ENCODE measurements at places on chromosomes 1 and 21. TPM values are rescaled to one million over a fixed set of nuclear protein-coding genes. Genes with fewer than 3 reads are reported as not detected.

The SPATA17 gene
- polyA plus RNA-seq = not detected

The RNU1-1 gene
- not detected for polyA plus RNA-seq

The OR14A16 gene
- polyA plus RNA-seq = not detected

The TNFSF4 gene
- 0.18 TPM for polyA plus RNA-seq

The SLC45A1 gene
- 1.4 TPM for polyA plus RNA-seq

The KCNQ4 gene
- polyA plus RNA-seq = not detected

The STIL gene
- polyA plus RNA-seq = 1.8 TPM

The FLG gene
- not detected for polyA plus RNA-seq

DNA sequence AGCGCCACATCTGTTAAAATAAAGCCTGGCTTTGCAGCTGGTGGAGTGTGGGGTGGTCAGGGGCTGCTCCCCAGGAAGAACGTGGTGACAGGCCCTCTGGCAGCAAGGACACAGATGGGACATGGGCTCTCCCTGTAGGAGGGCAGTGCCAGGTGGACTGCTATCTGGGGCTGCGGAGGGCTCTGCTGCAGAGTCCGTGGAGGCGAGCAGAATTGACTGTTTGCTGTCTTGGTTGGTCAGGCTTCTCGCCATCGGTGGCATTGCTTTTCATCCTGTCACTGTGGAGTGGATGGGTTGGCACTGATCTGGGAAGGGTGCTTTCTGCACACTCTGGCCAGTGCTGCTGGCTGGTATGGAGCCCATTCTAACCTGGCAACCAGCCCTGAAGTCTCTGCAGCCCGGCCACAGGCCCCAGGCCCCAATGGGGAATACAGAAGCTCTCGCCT lies 103.0 kb downstream of the LAMC2 start:
- H3K4me1 ChIP-seq = no peaks in the 10 kb centered on the region
- H3K27ac ChIP-seq = no peak overlapping the region

DNA sequence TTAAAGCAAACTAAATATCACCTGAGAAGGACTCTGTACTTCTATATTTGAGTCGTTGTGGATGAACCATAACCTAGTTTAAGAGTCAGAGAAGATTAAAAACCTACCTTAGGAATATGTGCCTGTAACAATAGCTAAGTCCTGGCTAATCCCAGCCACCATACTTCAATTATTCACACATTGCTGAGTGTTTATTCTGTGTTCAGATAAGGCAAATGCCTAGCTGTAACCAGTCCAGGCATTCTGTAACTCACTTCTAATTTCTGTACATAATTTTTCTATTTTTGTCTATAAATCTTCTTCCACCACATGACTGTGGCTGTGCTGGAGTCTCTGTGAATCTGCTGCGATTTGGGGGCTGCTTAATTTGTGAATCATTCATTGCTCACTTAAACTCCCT lies 441.9 kb upstream of the ADAMTS5 start:
- H3K27me3 ChIP-seq = no peaks in the 10 kb centered on the region
- no peak overlapping the region for H3K27ac ChIP-seq
- H3K4me3 ChIP-seq = no peak overlapping the region
- no peaks in the 10 kb centered on the region for H3K36me3 ChIP-seq
- H3K4me1 ChIP-seq = no peaks in the 10 kb centered on the region
- no peak for DNase-seq

DNA sequence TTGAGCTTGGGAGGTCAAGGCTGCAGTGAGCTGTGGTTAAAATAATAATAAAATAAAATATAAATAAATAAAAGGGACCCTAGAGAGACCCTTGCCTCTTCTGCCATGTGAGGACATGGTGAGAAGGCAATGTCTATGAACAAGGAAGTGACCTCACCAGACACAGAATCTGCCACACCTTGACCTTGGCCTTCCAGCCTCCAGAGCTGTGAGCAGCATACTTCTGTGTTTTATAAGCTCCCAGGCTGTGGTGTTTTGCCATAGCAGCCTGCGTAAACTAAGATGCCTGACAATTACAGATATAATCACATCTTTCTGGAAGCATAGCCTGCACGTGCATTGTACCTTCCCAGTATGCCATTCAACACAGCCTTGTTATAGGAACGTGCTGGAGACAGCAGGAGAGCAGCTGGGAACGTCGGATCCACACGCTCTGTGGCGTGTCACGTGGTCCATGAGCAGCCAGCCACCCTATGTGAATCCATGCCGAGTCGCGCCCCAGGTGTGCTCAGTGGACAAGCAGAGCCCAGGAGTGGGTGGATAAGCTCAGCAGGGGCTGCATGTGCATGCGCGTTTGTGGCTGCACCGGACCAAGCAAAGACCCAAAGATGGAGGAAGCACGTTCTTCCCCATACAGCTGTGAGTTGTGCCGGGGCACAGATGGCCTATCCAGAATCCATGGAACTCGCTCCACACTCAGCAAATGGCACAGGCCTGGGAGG lies 17.8 kb downstream of the WNT9A start:
- H3K4me1 ChIP-seq = no peaks in the 10 kb centered on the region
- H3K27ac ChIP-seq = no peak overlapping the region
- H3K27me3 ChIP-seq = no peaks in the 10 kb centered on the region

- peaks cover 59% of the 10 kb centered on the region for H3K4me1 ChIP-seq
- DNase-seq = no peak
- H3K4me3 ChIP-seq = peak overlapping the region; percentile 99
- H3K27me3 ChIP-seq = no peaks in the 10 kb centered on the region
- peaks cover 67% of the 10 kb centered on the region for H3K36me3 ChIP-seq
- H3K27ac ChIP-seq = peak overlapping the region; percentile 82
Observed at GRCh38 chr1:150575072-150575489, 4.3 kb downstream of the MCL1 start.

GRCh38 chr1:8666389-8667167 lies 150.9 kb downstream of the RERE start:
- no peaks in the 10 kb centered on the region for H3K36me3 ChIP-seq
- no peak for DNase-seq
- no peak overlapping the region for H3K27ac ChIP-seq
- peaks cover 32% of the 10 kb centered on the region for H3K4me1 ChIP-seq
- no peaks in the 10 kb centered on the region for H3K27me3 ChIP-seq

DNA sequence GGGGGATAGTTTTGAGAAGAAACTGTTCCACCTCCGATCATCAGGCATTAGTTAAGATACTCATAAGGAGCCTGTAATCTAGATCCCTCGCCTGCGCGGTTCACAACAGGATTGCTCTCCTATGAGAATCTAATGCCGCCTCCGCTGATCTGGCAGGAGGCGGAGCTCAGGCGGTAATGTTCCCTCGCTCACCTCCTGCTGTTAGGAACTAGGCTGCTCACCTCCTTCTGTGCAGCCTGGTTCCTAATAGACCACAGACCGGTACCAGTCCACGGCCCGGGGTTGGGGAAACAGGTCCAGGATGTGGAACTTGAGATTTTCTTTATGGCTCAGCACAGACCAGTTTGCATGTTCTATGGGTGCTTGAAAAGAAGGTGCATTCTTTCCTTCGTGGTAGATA lies 27.2 kb upstream of the FAM3B start:
- no peaks in the 10 kb centered on the region for H3K4me1 ChIP-seq
- H3K4me3 ChIP-seq = no peak overlapping the region
- H3K27ac ChIP-seq = no peak overlapping the region
- no peaks in the 10 kb centered on the region for H3K27me3 ChIP-seq
- H3K36me3 ChIP-seq = no peaks in the 10 kb centered on the region
- DNase-seq = no peak

GRCh38 chr1:54239035-54239383 lies 39.0 kb downstream of the MRPL37 start:
- peaks cover 31% of the 10 kb centered on the region for H3K36me3 ChIP-seq
- no peaks in the 10 kb centered on the region for H3K4me1 ChIP-seq
- H3K4me3 ChIP-seq = no peak overlapping the region
- DNase-seq = no peak
- no peaks in the 10 kb centered on the region for H3K27me3 ChIP-seq

DNA sequence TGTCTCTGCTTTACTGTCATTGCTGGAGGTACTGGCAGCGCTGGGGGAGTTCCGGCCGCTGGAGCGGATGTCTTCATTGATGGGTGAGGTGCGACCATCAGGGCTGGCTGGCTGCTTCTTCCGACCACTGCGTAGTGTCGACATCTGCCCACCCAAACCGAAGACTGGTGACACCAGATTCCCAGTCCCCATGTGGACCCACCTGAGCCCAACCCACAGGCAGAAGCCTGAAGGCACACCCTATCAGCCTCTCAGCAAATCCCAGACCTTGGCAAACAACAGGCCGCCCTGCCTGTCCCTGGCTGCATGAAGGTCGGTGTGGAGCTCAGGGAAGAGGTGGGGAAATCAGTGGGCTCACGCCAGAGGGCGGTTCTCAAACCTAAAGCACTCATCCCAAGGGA lies 44.8 kb downstream of the SLC45A1 start:
- no peak for DNase-seq
- H3K4me3 ChIP-seq = no peak overlapping the region
- H3K27me3 ChIP-seq = no peaks in the 10 kb centered on the region
- H3K36me3 ChIP-seq = peaks cover 81% of the 10 kb centered on the region
- H3K4me1 ChIP-seq = peaks cover 4% of the 10 kb centered on the region

GRCh38 chr1:92094090-92094489 lies 13.9 kb downstream of the BTBD8 start:
- no peaks in the 10 kb centered on the region for H3K27me3 ChIP-seq
- no peak overlapping the region for H3K27ac ChIP-seq
- no peak overlapping the region for H3K4me3 ChIP-seq
- no peaks in the 10 kb centered on the region for H3K36me3 ChIP-seq

GRCh38 chr1:169148472-169149252 lies 42.2 kb downstream of the ATP1B1 start:
- H3K4me1 ChIP-seq = no peaks in the 10 kb centered on the region
- no peak overlapping the region for H3K27ac ChIP-seq
- no peaks in the 10 kb centered on the region for H3K36me3 ChIP-seq
- no peak overlapping the region for H3K4me3 ChIP-seq
- no peaks in the 10 kb centered on the region for H3K27me3 ChIP-seq

DNA sequence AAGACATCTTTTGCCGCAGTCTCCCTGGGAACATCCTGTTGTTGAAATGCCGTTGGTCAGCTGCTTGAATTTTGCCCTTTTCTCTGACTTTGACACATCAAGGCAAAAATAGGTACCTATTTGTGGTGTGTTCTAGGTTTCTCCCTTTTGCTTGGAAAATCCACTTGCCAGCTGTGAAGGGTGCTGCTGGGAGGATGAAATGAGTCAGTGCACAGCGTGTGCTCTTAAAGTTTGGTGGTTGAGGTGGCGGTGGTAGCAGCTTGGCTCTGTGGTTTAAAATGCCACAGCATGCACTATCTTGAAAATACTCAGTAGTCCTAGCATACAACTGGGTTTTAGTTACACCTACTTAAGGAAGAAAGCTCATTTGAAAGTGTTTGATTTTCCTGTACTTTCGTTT lies 183.8 kb downstream of the DHRS3 start:
- DNase-seq = no peak
- H3K4me3 ChIP-seq = peak overlapping the region; percentile 64
- peak overlapping the region; percentile 50 for H3K27ac ChIP-seq

DNA sequence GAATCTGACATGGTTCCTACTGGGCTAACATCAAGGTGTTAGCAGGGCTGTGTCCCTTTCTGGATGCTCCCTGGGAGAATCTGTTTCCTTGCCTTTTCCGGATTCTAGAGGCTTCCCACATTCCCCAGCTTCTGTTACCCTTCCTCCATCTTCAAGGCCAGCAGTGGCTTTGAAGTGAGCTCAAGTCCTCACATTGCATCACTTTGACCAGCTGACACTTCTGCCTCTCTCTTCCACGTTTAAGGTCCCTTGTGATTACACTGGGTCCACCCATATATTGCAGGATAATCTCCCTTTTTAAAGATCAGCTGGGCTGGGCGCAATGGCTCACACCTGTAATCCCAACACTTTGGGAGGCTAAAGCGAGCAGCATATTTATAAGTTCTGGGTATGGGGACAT lies 33.1 kb downstream of the CNST start:
- H3K4me3 ChIP-seq = no peak overlapping the region
- H3K36me3 ChIP-seq = peaks cover 48% of the 10 kb centered on the region
- H3K27ac ChIP-seq = no peak overlapping the region
- H3K27me3 ChIP-seq = no peaks in the 10 kb centered on the region

GRCh38 chr1:245788269-245788668 lies 633.5 kb downstream of the KIF26B start:
- no peak for DNase-seq
- no peaks in the 10 kb centered on the region for H3K4me1 ChIP-seq
- no peaks in the 10 kb centered on the region for H3K36me3 ChIP-seq
- no peak overlapping the region for H3K4me3 ChIP-seq
- H3K27ac ChIP-seq = no peak overlapping the region
- no peaks in the 10 kb centered on the region for H3K27me3 ChIP-seq

DNA sequence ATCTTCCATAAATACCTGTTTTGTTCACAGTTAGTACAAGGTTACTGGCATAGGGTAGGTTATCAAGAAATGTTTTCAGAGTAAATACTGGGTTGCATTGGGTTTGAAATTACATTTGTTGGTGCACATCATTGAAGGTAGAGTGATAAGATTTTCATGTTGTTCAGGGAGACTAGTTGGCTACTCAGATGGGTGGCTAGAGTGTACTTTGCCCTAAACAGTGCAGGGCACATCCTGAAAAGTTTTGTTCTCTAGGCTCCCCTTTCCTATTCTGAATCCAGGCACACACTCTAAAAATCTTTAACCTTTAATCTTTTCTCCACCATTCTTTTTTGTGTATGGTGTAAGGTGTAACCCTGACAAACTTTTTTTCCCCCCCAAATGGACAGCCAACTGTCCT lies 18.0 kb downstream of the POU2F1 start:
- H3K27me3 ChIP-seq = no peaks in the 10 kb centered on the region
- no peaks in the 10 kb centered on the region for H3K36me3 ChIP-seq
- H3K4me3 ChIP-seq = no peak overlapping the region
- DNase-seq = no peak
- H3K4me1 ChIP-seq = peaks cover 15% of the 10 kb centered on the region

DNA sequence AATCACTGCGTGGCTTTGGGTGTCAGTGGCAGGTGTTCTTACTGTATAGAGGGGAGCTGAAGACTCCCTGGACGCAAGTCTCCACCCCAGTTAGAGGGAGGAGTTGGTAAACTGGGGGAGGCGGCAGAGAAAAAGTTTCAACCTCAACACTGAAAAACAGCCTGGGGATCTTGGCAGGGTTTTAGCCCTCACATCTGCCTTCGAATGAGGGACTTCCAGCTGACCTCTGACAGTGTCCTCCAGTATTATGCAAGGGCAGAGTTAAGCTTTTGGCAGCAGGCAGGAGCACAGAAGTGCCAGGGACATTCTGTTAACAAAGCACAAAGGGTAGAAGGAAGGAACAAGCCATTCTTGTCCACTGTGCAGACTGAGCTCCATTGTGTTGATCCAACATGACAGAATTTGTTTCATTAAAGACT lies 41.2 kb upstream of the RAB4A start:
- H3K27ac ChIP-seq = no peak overlapping the region
- H3K27me3 ChIP-seq = peaks cover 6% of the 10 kb centered on the region
- no peak overlapping the region for H3K4me3 ChIP-seq
- no peaks in the 10 kb centered on the region for H3K36me3 ChIP-seq
- peaks cover 4% of the 10 kb centered on the region for H3K4me1 ChIP-seq

DNA sequence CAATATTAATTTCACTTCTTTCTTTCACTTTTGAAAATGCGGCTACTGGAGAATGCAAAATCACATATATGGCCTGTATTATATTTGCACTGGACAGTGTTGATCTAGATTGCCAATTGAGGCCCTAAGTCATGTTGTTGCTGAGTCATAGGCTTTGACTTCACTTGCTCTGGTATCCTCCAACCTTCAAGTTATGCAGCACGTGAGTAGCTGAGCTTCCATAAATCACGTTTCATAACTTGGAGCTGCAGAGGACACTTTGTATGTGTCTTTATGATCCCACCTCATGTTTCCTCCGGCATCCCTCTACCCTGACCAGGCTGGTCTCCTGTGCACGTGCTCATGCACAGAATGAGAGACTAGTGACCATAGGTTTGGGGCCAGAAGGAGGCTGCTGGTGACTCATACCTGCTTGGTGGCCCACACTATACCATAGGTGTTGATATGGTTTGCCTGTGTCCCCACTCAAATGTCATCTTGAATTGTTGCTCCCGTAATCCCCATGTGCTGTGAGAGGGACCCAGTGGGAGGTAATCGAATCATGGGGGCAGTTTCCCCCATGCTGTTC lies 103.0 kb upstream of the TSPAN2 start:
- H3K27me3 ChIP-seq = no peaks in the 10 kb centered on the region
- no peak for DNase-seq
- no peaks in the 10 kb centered on the region for H3K36me3 ChIP-seq
- no peak overlapping the region for H3K4me3 ChIP-seq
- no peaks in the 10 kb centered on the region for H3K4me1 ChIP-seq

Measured in CD4-positive, CD25-positive, alpha-beta regulatory T cell (primary cell).